ENCODE measurements at places on chromosomes 5 and 9.
A peak's percentile ranks its signal among the peaks of the same experiment; 100 is the strongest.

- no peaks in the 10 kb centered on the region for H3K4me1 ChIP-seq
- peak overlapping the region; percentile 34 for H3K4me3 ChIP-seq
- DNase-seq: no peak
- H3K36me3 ChIP-seq: no peaks in the 10 kb centered on the region
- no peak overlapping the region for H3K27ac ChIP-seq
- peaks cover 1% of the 10 kb centered on the region for H3K27me3 ChIP-seq
Observed at GRCh38 chr9:110994771-110995241, 43.5 kb downstream of the LPAR1 start.

DNA sequence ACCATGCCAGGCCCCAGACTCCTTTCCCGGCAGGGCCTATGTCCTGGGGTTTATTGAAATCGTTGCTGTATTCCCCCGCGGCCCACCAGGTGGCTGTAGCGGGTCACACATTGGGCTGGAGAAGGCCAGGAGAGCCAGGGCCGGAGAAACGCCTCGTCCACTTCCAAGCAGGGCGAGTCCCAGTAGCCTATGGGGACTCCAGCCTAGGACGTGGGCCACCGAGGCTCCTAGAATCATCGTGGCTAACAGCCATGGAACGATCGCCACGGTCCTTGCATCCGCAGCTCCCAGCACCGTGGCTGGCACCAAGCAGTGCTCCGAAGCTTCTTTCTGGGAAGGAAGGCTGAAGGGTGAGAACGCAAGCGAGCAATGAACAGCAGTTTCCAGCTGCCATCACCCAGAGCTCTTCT lies 87.7 kb downstream of the ENTREP1 start:
- no peak overlapping the region for H3K4me3 ChIP-seq
- H3K27me3 ChIP-seq: peaks cover 8% of the 10 kb centered on the region
- no peaks in the 10 kb centered on the region for H3K4me1 ChIP-seq
- H3K36me3 ChIP-seq: no peaks in the 10 kb centered on the region

- H3K27me3 ChIP-seq: no peaks in the 10 kb centered on the region
- H3K4me3 ChIP-seq: no peak overlapping the region
- peaks cover 35% of the 10 kb centered on the region for H3K36me3 ChIP-seq
- no peak for DNase-seq
Observed at GRCh38 chr5:157362982-157363381, 97.0 kb upstream of the NIPAL4 start.

DNA sequence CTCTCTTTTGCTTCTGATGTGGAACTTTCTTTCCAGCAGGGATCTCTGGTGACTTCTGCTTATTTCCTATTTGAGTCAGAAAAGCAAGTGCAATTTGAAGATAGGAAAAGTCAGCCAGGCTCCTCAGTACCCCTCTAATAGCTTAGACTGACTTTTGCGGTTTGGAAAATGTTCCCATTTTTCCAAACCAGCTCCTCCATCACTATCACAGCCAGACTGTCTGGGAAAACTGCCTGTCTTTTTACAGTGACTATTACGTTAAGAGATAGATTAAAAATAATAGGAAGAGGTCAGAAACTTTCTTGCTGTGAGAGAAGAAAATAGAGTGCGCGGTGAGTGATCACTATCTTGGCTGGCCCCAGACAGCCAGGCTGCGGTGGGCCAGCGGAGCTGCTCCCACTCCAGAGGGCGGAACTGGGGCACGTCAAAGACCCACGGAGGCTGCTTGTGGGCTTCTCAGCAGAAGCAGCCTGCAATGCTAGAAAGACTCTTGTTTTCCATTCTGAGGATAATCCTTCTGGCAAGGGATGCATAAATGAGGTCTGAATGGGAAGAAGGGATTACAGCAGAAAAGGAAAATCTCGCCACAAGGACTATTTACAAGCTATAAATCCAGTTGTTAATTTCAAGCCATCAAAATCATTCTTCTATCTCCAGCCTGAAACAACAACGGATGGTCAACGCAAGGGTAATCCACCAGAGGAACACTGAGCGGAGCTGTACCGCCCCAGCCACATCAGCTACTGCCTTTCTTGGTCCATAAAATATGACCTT lies 151.0 kb upstream of the MSX2 start:
- peaks cover 7% of the 10 kb centered on the region for H3K27me3 ChIP-seq
- H3K36me3 ChIP-seq: no peaks in the 10 kb centered on the region
- H3K4me3 ChIP-seq: no peak overlapping the region
- no peak overlapping the region for H3K27ac ChIP-seq
- no peak for DNase-seq

DNA sequence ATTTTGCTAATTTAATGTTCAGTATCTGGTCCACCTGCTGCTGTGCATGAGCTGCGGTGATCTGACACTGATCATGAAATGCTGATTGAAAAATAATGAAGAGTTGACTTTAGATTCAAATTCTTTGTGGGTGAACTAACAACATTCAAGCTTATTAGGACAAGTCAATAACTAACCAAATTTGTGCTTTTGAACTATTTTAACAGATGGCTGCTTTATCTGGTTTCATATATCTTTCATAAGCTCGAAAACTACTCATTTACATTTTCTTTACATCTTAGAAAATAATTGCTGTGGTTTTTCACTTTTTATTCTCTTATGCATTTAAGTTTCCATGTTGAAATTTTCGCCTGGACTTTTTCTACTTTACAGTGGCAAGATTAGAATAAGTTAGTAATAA lies 274.8 kb upstream of the CCNG1 start:
- no peak overlapping the region for H3K27ac ChIP-seq
- no peaks in the 10 kb centered on the region for H3K36me3 ChIP-seq
- DNase-seq: no peak

- no peak for DNase-seq
- no peaks in the 10 kb centered on the region for H3K4me1 ChIP-seq
- no peak overlapping the region for H3K27ac ChIP-seq
- no peak overlapping the region for H3K4me3 ChIP-seq
- no peaks in the 10 kb centered on the region for H3K27me3 ChIP-seq
- H3K36me3 ChIP-seq: no peaks in the 10 kb centered on the region
Observed at GRCh38 chr5:7501061-7501460, 105.1 kb downstream of the ADCY2 start.

DNA sequence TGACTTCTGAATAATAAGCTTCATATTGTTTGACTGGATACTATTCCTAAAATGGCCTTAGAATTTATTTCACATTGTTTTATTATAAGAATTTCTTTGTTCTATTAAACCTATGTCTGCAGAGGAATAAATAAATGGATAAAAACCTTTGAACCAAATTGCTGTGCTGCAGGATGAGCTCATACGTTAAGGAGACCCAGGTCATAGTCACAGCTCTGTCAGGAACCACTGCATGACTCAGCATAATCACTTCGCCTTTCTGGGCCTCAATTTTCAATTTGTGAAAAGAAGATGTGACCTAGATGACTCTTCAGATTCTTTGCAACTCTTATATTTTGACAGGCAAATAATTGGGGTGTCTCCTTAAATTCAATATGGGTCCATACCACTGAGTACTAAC lies 36.7 kb upstream of the HMHB1 start:
- no peaks in the 10 kb centered on the region for H3K27me3 ChIP-seq
- H3K4me1 ChIP-seq: no peaks in the 10 kb centered on the region
- no peak for DNase-seq
- no peaks in the 10 kb centered on the region for H3K36me3 ChIP-seq
- H3K27ac ChIP-seq: no peak overlapping the region

- no peak overlapping the region for H3K4me3 ChIP-seq
- H3K27ac ChIP-seq: no peak overlapping the region
- H3K4me1 ChIP-seq: no peaks in the 10 kb centered on the region
- peaks cover 2% of the 10 kb centered on the region for H3K27me3 ChIP-seq
- DNase-seq: no peak
Observed at GRCh38 chr5:143800715-143801114, 11.2 kb upstream of the HMHB1 start.

DNA sequence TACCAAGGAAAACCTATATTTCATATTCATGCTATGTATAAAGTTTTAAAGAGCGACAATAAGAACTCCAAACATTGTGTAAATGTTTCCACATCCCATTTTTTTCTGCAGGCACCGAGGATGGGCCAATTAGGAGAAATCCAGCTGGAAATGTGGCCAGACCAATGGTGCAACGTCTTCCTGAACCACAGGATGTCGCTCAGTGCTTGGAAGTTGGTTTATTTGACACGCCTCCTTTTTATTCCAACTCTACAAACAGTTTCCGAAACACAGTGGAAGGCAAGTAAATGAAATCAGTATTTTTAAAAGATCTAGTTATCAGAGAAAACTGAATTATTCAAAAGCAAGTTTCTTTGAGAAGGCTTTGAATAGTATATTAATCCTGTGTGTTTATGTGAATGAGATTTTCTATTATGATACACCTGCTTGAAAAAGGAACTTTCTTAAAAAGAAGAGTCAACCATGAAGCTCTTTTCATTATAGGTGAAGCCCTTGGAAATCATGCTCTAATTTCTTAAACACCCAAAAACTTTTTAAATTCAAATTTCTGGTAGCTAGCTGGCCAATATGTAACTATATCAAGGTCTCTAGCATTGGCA lies 9.1 kb downstream of the TYRP1 start:
- H3K4me1 ChIP-seq: no peaks in the 10 kb centered on the region
- H3K27ac ChIP-seq: no peak overlapping the region
- DNase-seq: no peak

DNA sequence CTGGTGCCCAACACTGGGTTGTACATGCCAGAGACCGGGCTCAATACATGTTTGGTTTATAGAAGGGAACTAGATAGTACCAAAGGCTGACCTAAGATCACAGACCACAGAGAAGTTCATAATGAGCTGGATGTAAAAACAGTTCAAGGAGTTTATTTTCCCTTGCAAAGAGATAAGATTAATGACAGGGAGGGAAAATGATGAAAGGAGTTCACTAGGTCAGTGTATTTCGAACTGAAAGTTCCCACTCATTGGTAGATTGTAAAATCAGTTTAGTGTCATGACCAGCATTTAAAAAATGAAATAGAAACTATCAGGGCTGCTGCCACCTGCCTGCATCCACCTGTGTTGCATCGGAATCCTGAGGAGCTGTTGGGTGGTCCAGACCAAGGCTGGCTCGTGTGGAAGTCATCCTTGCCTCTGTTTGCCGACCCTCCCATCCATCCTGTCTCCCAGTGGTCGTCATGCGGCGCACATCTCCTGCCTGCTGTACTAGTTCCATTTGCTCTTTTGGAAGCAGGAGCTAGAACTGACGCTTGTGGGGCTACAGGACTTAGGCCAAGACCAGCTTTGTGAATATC lies 21.1 kb downstream of the TBC1D2 start:
- H3K4me1 ChIP-seq: no peaks in the 10 kb centered on the region
- H3K27ac ChIP-seq: no peak overlapping the region
- H3K4me3 ChIP-seq: no peak overlapping the region
- no peaks in the 10 kb centered on the region for H3K27me3 ChIP-seq

DNA sequence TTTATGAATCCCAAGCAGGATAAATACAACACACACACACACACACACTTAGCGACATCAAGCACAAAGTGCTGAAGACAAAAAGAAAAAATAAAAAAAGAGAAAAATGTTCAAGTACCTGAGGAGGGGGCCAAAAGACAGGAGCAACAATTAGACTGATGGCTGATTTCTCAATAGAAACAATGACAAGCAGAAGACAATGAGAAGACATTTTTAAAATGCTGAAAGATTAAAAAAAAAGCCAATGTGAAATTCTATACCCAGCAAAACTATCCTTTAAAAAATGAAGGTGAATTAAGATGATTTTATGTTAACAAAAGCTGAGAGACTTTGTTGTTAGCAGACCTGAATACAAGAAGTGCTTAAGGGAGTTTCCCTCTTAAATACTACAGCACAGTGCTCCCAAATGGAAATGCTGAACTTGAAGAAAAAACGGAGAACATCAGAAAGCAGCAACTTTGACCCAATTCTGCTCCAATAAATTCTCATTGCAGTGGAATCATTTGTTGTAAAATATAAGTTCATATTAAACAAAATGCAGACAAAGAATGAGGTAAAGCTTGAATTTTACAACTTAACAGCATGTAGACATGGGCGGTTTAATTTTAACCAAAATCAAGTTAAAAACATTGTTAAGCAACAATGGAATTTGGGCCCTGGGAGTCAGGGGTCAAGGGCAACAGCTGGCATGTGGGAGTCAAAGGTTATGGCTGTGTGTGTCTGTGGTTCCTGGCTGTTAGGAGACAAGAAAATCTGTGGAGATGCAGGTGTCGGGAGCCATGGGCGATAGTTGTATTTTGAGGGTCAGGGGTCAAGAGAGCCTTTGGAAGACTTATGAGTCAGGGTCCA lies 776 bp upstream of the RANBP17 start:
- no peak overlapping the region for H3K4me3 ChIP-seq
- H3K27me3 ChIP-seq: peaks cover 65% of the 10 kb centered on the region
- peaks cover 54% of the 10 kb centered on the region for H3K36me3 ChIP-seq
- no peak for DNase-seq

- DNase-seq: no peak
- no peak overlapping the region for H3K27ac ChIP-seq
- peaks cover 77% of the 10 kb centered on the region for H3K4me1 ChIP-seq
Observed at GRCh38 chr5:170307575-170308465, 10.2 kb upstream of the LCP2 start.

GRCh38 chr5:127683008-127683407 lies 20.2 kb upstream of the CCDC192 start:
- no peaks in the 10 kb centered on the region for H3K4me1 ChIP-seq
- H3K4me3 ChIP-seq: no peak overlapping the region
- DNase-seq: no peak
- H3K27me3 ChIP-seq: peaks cover 3% of the 10 kb centered on the region
- H3K36me3 ChIP-seq: no peaks in the 10 kb centered on the region
- H3K27ac ChIP-seq: no peak overlapping the region

GRCh38 chr5:112366987-112367386 lies 52.1 kb downstream of the EPB41L4A start:
- H3K4me1 ChIP-seq: no peaks in the 10 kb centered on the region
- no peak for DNase-seq
- H3K27me3 ChIP-seq: no peaks in the 10 kb centered on the region
- no peak overlapping the region for H3K27ac ChIP-seq

DNA sequence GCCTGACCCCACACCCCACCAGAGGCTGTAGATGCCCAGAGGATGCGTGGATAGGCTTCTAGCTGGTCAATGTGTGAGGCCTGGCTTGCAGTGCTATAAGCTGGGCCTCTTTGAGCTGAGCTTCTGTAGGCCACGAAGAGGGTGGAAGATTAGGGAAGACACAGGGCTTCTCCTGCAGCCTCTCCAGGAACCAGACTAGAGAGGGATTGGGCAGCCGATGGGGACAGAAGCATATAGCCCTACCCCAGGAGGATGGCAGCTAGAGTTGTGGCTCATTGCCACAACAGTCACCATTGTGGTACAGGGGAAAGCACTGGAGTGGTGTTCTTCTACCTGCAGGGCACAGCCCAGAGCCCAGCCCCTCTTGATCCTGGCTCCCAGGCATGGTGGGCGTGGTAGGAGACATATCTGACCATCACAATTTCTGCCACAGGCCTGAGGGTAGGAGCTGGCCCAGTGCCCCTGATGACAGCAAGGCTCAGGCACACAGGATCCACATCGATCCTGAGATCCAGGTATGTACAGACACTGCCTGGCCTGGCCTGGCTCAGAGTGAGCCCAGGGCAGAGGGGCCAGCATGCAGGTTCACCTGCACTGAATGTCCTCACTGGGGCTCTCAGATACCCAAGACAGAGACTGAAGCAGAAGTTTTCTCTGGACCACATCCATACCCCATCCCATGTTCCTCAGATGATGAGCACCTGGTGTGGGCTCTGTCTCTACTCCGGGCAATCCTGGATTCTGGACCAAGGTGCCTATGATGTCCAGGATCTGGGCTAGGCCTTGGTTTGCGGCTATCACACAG lies 8.7 kb downstream of the PDLIM4 start:
- H3K4me1 ChIP-seq: peaks cover 4% of the 10 kb centered on the region
- no peak overlapping the region for H3K4me3 ChIP-seq
- no peak for DNase-seq
- no peaks in the 10 kb centered on the region for H3K36me3 ChIP-seq
